ENCODE measurements at places on chromosomes 13 and 19. TPM values are rescaled to one million over a fixed set of nuclear protein-coding genes. Genes with fewer than 3 reads are reported as not detected.

TMEM221 gene
- not detected for total RNA-seq

FFAR1 gene
- total RNA-seq: not detected

HOMER3 gene
- 61.0 TPM for total RNA-seq

SMAD9 gene
- 8.3 TPM for total RNA-seq

PRRG2 gene
- total RNA-seq: 3.1 TPM

OR7C1 gene
- not detected for total RNA-seq

KIR2DL4 gene
- total RNA-seq: not detected

ZNF468 gene
- total RNA-seq: 27.3 TPM

TNFSF9 gene
- 0.40 TPM for total RNA-seq

NKPD1 gene
- total RNA-seq: under 0.01 TPM

CYP4F12 gene
- total RNA-seq: not detected

PLA2G4C gene
- total RNA-seq: 22.7 TPM

ELAVL3 gene
- not detected for total RNA-seq

LILRB5 gene
- 0.07 TPM for total RNA-seq

ADPRHL1 gene
- total RNA-seq: 0.40 TPM
